ENCODE measurements at places on chromosomes 16 and 17.
A peak's percentile ranks its signal among the peaks of the same experiment; 100 is the strongest.

GRCh38 chr16:21973945-21974344, 20.8 kb downstream of the UQCRC2 start:
- DNase-seq = no peak

- DNase-seq = peak; percentile 81
Observed at GRCh38 chr16:30351586-30352419, 3.3 kb downstream of the CD2BP2 start.

GRCh38 chr17:32161029-32161428, 18.7 kb downstream of the RHOT1 start:
- no peak for DNase-seq

- no peak for DNase-seq
Observed at GRCh38 chr17:180381-181244, 837 bp downstream of the DOC2B start.

DNA sequence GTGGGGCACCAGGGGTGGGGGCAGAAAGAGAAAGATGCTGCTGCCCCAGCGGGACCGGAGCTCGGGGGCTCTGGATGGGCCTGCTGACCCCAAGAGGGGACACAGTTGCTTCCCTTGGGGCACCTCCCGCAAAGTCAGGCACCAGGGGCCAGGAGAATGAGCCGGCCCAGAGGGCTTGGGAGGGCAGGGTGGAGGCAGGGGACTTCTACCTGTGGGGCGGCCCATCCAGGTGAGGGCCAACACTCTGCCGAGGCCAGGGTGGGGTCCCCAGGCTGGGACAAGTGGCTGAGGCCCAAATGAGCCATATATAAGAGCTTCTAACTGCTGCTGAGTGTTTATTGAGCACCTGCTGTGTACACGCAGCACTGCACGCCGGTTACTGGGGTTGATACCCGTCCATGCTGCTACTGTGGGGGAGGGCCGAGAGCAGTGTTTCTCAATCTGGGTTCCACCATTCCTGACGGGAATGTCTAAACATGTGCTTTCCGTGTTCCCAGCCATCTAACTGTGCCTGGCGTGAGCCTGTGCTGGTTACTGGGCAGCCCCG, 211.7 kb upstream of the GSE1 start:
- no peak for DNase-seq

DNA sequence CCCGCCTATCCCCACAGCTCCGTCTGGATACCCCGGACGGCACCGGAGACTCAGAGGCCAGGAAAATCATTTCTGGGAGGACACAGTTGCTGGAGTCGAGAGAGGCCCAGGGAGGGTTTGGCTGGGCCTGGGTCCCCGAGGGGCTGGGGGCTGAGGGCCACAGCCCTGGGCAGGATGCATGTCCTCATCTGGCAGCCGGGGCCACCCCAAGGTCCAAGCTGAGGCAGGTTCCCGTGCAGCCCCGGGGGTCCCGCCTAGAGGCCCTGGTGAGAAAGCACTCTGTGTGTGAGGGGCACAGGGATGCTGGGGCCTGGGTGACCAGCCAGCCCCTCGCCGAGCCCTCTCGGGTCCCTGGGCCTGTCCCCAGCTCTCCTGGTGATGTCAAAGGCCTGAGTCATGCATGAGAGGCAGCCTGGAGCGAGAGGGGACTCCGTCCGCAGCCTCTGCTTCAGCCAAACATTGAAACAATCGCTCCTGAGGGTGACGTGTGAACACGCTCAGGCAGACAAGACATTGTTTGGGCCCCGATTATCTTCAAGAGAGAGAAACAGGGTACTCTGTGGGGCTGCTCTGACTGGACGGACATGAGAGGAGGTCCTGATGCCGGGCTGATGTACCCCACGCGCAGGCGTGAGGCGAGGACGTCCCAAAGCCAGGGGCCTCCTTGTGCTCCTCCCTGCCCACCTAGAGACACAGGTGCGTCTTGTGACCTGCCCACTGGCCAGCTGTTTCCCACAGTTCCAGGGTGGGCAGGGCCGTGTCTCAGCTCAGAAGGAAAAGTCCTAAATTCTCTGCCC, 25.8 kb upstream of the C1QTNF8 start:
- DNase-seq = no peak

GRCh38 chr16:74560912-74561311, 46.0 kb downstream of the GLG1 start:
- DNase-seq = no peak

- DNase-seq = no peak
Observed at GRCh38 chr17:64630309-64631223, 31.5 kb downstream of the SMURF2 start.

Data from amygdala (tissue), 56 donors.